Suppressor macrophage (primary cell): ENCODE measurements at places on chromosomes 1 and 21.

GRCh38 chr1:19483261-19483660 is 2.1 kb downstream of the CAPZB start:
- DNase-seq, result no peak

DNA sequence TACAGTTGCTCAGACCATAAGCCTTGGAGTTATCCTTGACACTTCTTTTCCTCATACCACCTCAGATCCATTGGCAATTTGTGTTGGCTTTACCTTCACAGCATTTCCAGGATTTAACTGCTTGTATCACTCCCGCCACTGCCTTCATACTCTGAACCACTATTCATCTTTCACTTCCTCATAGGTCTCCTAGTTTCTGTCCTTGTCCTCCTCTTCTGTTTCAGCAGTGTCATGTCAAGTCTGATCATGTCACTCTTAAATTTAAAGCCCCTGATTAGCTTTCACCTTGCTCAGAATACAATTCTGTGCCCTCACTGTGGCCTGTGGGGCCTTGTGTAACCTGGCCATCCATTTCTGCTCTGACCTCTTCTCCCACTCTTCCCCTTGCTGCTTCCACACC is 34.7 kb upstream of the C1orf115 start:
- DNase-seq, result peak; percentile 14

GRCh38 chr1:115604508-115604907 is 37.3 kb upstream of the VANGL1 start:
- no peak for DNase-seq

GRCh38 chr1:161265305-161265704 is 6.8 kb downstream of the PCP4L1 start:
- DNase-seq, result no peak

GRCh38 chr1:45543581-45544417 is 6.8 kb upstream of the AKR1A1 start:
- DNase-seq, result peak; percentile 94

DNA sequence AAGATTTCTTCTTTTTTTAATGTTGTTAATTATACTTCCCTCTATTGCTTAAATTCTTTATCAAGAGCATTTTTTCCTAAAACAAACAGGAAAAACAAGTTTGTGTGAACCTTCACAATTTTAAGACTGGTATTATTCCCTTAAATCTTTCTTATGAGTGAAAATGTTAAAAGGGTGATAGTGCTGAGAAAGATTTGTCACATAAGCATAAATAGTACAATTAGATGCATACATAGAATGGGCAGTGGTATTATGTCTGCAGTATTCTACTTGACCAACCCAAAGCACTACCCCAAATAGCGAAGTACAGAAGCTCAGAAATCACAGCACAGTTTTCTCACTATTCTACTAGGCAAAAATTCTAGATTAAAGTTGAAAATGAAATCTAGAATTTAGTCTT is 18.0 kb downstream of the GOLPH3L start:
- DNase-seq, result no peak

DNA sequence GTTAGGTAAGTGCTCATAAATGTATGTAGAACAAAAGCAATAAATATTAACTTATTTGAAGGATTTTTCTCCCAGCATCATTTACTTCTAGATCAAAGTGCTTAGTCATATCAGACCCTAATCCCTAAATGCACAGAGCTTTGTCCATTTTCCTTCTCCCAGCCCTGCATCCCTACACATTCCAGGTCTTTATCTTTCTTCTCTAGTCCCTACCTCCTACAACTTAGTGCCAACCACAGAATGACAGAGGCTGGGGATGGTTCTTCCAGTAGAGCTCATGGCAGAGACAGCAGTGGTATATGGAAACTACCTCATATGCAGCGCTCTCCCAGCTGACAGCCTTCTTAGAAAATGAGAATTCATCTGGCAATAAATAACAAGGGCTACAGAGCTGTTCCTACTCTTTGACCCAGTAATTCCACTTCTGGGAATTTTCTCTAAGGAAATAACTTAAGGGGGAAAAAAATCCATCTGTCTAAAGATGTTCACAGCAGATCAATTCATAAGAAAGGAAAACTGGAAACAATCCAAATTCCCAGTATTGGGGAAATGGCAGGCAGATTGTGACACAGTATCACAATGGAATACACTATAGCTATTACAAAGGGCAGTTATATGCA is 62.9 kb upstream of the ROR1 start:
- DNase-seq, result no peak

- no peak for DNase-seq
Measured at GRCh38 chr1:71285529-71285928, 204.7 kb upstream of the ZRANB2 start.

GRCh38 chr1:230548357-230548756 is 93.9 kb upstream of the COG2 start:
- DNase-seq, result peak; percentile 32

GRCh38 chr1:94739521-94740061 is 80.6 kb upstream of the SLC44A3 start:
- DNase-seq, result peak; percentile 53

DNA sequence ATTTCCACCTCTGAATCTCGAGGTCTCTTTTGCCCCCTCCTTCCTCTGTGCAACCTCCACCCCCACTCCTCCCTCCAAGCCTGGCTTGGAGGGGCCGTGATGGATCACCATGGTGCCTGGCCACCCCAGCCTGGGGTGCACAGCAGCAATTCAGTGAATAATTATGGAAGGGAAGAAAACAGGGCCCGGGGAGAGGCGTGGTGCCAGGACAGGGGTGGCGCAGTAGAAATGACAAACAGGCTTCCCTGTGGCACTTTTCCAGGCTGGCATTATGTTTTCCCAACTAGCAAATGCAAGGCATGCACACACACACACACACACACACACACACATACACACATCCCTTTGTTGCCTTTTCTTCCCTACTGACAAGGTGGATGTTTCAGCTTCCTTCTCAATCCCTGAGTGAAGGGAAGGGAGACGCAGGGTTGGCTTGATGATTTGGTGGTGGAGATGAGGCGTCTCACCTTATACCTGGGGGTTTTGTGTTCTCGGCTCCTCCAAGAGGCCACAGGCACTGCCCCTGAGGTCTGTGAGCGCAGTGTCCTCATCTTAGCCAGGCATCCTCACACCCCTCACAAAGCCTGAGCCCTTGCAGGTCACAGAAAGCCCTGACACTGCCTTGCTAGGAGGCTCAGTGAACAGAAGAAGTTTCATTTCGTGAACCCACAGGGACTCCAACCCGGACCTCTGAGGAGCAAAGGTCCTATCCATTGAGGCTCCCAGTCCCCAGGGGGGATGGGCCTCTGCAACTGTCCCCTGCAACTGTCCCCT is 215.8 kb downstream of the MATN1 start:
- no peak for DNase-seq

- peak; percentile 56 for DNase-seq
Measured at GRCh38 chr1:228944935-228945371, 209.7 kb downstream of the RHOU start.

- no peak for DNase-seq
Measured at GRCh38 chr1:240998024-240998423, 359.0 kb downstream of the RGS7 start.

DNA sequence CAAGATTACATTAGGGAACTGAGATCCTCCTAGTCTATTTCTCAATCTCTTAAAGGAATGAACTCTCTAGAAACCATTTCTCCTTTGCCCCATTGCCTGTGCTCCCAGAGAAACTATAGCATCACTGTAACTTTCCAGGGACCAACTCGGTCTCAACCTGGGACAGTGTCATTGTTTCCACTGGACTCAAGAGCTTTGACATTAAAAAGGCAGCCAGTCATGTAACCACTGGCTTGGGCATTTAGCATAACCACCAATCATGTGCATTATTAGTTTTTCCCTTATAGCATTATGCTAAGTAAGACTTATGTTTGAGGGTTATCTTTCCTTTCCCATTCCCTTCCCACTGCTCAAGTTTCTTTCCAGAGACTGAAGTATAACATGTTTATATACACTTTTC is 18.2 kb downstream of the TEX38 start:
- peak; percentile 21 for DNase-seq

GRCh38 chr1:36093929-36094328 is 5.2 kb downstream of the ADPRS start:
- DNase-seq, result peak; percentile 59

DNA sequence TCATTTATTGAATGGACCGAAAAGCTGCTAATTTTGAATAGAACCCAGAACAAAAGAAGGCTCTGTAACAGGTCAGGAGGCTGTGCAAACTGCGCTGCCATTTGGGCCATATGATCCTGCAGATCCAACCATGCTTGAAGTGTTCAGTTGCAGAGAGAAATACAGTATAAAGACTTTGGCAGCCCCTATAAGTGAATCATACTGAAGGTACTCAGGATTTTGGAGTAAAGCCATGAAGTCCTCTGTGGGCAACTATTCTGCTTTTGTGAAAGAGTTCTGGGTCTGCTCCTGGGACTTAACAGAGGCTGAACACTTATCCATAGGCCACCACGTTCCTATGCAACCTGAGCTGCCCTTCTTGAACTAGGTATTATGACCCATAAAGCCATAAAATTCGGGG is 1613.6 kb upstream of the PRMT6 start:
- no peak for DNase-seq

DNA sequence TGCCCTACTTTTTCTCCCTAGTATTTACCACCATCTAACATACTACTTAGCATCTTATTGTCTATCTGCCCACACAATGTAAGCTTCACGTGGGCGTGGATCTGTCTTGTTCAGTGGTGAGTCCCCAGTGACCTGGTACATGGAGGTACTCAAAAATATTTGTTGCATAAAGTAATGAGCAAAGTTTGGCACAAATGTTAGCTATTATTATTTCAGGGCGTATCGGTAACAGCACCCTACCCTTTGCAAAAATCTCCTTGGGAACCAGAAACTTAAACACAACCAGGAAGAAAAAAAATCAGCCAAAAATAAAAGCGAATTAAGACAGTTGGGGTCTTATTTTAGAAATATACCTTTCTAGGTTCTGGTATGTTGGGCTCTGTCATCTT is 454 bp upstream of the NENF start:
- no peak for DNase-seq

GRCh38 chr1:71242239-71242638 is 161.4 kb upstream of the ZRANB2 start:
- DNase-seq, result no peak

DNA sequence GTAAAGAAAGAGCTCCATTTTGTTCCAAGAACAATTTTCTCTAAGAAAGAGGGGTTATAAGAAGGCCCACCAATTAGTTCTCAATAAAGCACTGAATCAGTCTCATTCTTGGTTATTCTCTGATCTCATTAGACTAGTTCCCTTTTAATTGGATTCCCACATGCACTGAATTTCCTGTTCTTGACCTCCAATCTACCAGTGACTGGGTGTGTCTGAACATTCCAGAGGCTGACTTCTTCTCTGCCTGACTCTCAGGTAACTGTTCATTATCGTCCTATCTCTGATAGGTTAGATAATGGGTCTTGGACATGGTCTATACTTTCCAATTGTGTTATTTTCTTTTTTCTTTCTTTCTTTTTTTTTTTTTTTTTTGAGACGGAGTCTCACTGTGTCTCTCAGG is 22.7 kb downstream of the PTGS2 start:
- DNase-seq, result peak; percentile 39

GRCh38 chr1:114353262-114353661 is 157.7 kb downstream of the TRIM33 start:
- DNase-seq, result peak; percentile 50

- DNase-seq, result no peak
Measured at GRCh38 chr1:66402194-66402593, 131.8 kb upstream of the SGIP1 start.

GRCh38 chr1:26132128-26132833 is 20.7 kb downstream of the PDIK1L start:
- no peak for DNase-seq

GRCh38 chr1:23868557-23869016 is 497 bp upstream of the FUCA1 start:
- no peak for DNase-seq

DNA sequence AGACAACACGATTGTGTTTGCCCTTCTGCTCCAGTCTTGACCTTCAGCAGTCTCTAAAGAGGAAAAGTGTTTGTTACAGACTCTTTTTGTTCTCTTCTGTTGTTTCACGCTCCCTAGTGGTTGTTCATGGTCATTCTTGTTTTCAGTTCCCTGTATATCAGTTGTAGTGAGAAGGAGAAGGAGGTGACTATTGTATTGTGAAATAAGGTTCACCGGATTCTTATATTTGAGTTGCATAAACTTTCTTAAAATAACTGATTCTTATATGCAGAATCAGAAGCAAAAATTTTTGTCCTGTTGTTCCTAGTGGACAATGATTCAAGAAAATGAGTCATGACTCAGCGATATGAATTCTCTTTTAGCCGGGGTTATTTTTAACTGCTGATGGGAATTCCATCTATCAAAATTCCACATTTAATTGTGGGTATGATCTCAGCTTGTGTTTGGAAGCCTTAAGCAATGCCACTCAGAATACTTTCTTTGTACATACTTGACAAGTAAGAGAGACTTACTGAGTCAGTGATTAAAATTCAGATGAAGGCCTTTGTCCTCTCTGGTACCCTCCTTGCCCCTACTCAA is 152.2 kb downstream of the CLEC20A start:
- peak; percentile 82 for DNase-seq

- peak; percentile 93 for DNase-seq
Measured at GRCh38 chr1:15152318-15153183, 996 bp upstream of the TMEM51 start.

- DNase-seq, result no peak
Measured at GRCh38 chr1:36652011-36652410, 169.3 kb upstream of the CSF3R start.

GRCh38 chr21:17570786-17571185 is 41.9 kb downstream of the BTG3 start:
- no peak for DNase-seq
